ENCODE measurements at places on chromosomes 6 and 20.

DNA sequence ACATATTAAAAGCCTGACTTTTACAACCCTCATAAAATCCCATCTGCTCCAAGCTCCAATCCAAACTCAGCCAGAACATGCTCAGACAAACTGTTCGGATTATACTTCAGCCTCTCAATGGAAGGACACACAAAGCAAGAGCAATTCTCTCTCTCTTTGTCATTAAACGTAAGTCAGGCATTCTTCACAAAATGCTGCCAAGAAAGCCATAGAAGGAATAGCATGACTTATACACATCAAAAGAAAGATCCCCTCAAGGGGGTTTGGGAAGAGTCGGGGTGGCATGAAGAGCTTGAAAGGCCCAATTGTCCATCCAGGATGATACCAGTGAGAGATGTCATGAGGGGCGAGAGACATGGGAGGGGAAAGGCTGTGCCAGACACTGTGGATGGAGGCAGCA, 268.9 kb downstream of the PREX1 start:
- no peak for DNase-seq

DNA sequence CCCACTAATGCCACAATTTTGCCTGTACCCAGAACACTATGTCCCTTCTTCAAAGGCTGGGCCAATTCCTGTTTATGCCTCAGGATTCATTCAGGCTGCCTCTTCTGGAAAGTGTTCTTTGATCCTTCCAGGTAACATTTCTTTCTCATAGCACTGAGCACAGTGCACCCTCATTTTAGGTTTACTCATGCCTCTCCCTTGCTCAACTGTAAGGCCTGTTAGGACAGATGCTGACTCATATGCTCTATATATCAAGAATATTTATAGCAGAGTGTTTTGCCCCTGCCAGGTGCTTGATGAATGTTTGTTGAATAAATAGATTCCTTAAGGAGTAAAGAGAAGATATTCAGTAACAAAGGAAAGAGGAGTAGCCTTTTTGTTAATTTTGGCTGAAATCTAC, 263.9 kb downstream of the PHF3 start:
- no peak for DNase-seq

- DNase-seq = no peak
Measured at GRCh38 chr20:48294942-48295341, 509.7 kb upstream of the SULF2 start.

GRCh38 chr6:16759646-16760515, 1.4 kb downstream of the ATXN1 start:
- DNase-seq = peak; percentile 88

GRCh38 chr20:19767070-19767469, 9.0 kb downstream of the RIN2 start:
- DNase-seq = no peak

DNA sequence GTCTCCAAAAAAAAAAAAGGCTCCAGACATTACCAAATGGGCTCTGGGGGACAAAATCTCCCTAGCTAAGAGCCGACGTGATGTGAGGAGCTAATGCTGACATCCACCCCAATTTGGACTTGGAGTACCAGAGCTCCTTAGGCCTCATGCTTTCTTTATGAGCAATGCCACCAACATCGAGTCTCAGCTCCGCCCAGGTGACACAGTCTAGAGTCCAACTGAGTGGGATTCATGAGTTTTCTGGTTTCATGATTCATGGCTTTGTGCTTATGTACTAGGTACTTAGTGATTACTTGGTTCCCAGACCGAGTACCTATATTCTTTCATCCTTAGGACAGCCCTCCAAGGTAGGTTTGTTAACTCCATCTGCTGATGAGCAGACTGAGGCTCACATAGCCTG, 4.4 kb downstream of the ANKRD60 start:
- no peak for DNase-seq

DNA sequence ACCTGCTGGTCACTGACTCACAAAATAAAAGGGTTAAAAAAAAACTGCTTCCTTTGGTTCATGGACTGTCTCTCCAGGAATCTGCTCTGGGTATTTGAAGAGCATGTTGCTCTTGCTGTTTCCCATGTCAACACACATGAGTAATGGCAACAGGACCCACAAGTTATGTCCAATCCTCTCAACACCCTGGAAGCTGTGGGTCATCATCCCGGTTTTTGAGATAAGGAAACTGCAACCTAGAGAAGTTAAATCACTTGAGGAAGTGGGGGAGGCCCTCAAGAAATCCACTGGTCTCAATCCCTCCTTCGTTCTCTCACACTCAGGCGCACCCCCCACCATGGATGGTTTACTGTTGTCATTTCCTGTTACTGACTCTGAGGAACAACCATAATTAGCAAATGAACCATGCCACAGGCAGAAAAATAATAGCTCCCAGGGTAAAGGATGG, 12.4 kb downstream of the MAP1LC3A start:
- peak; percentile 67 for DNase-seq

DNA sequence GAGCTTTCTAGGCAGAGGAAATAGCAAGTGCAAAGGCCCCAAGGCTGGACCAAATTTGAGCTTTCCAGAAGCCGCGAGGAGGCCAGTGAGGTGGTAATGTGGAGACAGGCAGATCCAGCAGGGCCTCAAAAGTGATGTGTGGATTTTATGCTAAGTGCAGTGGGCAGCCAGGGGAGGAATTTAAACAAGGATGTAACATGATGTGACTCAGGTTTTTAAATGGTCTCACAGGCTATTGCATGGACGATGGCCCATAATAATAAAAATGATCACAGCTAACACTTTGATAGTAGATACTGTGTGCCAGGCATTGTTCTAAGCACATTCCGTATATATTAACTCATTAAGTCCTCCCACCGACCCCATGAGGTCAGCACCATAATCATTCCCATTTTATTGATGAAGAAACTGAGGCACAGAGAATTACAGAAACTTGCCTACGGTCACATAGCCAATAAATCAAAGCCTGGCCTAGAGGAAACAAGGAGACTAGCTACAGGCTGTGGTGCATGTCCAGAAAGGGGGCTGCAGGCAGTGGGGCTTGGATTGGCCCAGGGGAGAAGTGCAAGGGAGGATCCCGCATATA, 18.0 kb upstream of the PREX1 start:
- DNase-seq = peak; percentile 42

GRCh38 chr6:7264041-7264440, 49.0 kb downstream of the SSR1 start:
- no peak for DNase-seq

- DNase-seq = peak; percentile 63
Measured at GRCh38 chr6:38436726-38437465, 202.8 kb downstream of the BTBD9 start.

GRCh38 chr6:21538186-21538798, 55.3 kb upstream of the SOX4 start:
- peak; percentile 22 for DNase-seq

DNA sequence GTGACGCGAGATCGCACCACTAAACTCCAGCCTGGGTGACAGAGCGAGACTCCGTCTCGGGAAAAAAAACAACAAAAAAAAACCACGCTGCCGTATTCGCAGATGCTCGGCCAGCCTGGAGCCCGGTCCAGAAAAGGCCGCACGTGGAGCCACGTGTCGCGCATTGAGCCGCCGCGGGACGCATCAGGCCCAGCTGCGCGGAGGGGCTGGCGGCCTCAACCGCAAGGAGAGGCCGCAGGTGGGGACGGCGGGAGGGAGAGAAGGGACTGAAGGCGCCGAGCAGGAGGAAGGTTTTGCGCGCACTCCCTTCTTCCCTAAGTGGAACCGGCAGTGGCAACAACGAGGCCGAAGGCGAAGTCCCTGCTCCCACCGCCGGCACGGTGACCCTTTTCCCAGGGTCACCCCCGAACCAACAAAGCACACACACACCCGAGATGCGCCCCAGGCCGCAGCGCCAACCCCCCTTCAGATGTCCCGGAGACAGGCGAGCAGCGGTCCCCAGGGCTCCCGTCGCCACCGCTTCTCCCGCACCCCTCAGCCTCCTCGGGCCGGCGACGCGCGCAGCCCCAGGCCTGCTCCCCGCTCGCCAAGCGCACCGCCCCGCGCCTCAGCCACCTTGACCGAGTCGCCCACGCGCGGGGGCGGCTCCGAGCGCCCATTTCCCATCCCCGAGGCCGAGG, 681 bp downstream of the SYCP2 start:
- DNase-seq = no peak

DNA sequence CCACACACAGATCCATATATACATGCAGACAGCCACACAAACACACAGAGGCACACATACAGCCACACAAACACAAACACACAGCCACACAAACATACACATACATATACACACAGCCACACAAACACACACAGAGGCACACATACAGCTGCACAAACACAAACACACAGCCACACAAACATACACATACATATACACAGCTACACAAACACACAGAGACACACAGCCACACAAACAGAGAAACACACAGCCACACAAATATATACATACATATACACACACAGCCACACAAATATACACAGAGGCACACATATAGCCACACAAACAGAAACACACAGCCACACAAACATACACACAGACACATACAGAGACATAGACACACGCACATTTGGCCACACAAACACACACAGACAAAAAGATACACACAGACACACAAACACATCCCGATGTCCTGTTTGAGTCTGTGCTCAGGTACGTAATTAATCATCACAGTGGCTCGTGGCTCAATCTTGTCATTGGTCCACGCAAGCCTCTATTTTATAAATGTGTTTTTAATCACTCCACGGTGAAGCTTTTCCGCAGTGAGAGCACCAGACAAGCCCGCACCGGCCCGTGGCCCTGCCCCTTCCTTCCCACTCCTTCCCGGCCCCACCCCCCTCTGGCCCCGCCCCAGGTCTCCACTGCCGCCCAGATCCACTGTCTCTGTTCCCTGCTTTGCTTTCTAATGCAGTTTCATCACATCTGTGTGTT, 135.3 kb downstream of the CDH4 start:
- peak; percentile 33 for DNase-seq

DNA sequence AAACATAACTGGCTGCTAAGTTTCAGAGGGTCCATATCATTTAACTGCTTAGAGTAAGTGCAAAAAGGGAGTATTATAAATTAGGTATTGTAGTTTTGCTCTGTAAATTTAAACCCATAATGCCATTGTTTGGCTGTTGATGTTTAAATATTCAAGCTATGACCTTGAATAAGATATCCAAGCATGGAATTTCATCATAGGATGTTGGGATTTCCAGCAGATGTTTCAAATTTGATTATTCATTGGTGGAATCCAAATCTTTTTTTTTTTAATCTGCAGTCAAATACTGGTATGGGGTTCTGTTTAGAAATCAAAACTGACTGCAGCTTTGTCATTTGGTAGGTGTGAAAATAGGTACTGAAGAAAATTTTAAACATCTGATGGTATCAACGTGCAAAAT, 161.0 kb downstream of the KHDC1L start:
- no peak for DNase-seq
